GM13977 (cell line): ENCODE measurements at places on chromosomes 12 and 14.

DNA sequence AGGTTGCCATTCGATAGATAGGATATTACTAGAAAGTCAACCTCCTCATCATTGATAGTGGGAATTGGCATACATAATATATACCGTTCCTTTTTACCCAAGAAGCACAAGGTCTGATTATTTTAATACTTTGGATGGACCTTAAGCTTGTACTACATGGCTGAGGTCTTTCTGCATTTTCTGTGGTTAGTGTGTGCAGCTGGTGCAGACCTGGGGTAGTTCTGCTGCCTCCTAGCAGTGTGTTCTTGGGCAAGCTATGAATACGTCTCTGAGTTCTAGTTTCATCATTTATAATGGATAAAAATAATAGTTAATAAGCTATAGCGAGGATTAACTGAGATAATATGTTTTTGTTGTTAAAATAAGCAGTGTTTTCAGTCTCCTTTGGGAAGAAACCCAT lies 2.2 kb downstream of the ZDHHC17 start:
- DNase-seq, result no peak

DNA sequence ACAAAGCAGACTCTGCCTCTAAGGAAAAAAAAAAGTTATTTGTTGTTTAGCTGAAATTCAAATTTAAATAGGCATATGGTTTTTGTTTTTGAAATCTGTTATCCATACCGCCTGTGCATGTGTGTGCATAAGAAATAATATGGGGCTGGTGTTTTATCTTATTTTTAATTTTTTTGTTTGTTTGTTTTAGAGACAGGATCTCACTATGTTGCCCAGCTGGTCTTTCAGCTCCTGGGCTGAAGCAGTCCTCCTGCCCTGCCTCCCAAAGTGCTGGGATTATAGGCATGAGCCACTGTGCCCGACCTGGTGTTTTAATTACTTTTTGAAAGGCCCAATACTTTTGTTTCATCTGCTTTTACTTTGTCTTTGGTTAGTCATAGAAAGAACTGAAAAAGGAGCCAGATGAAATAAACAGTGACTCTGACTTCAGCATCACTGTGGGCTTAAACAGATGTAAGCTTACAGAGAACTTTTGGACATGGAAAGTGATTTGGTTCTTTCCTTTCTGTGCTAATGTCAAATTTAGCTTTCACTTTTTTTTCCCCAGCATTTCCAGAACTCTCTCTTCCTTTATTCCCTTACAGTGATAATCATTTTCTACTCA lies 37.2 kb downstream of the SUPT16H start:
- DNase-seq, result no peak

DNA sequence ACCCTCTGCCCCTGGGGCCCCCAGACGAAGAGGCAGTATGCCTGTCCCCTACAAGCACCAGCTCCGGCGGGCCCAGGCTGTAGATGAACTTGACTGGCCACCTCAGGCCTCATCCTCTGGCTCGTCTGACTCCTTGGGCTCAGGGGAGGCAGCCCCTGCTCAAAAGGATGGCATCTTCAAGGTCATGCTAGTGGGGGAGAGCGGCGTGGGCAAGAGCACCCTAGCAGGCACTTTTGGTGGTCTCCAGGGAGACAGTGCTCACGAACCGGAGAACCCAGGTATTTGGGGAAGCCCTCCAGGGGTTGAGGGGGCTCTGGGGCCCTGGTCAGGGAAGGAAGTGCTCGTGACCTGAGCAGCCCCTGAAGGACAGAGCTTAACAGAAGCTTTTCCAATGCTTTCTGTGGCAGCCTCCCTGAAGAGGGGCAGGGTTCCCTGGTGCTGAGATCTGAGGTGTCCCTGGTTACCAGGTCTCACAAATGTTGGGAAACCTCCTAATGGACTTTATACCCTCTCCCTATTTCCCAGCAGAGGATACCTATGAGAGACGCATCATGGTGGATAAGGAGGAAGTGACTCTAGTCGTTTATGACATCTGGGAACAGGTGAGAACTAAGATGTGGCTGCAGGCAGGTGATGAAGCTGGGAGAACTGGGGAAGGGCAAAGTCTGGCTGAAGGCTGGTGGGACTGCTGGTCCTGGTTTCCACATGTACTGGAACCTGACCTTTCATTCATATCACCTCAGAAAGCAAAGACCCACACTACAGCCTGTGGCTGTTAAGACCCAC lies 1.9 kb downstream of the REM2 start:
- no peak for DNase-seq

- DNase-seq, result peak; percentile 5
Measured at GRCh38 chr12:18158774-18159557, 69.0 kb upstream of the RERGL start.

GRCh38 chr12:14442221-14442881 lies 76.9 kb downstream of the ATF7IP start:
- DNase-seq, result no peak
